ENCODE measurements at places on chromosomes 7 and 10.

DNA sequence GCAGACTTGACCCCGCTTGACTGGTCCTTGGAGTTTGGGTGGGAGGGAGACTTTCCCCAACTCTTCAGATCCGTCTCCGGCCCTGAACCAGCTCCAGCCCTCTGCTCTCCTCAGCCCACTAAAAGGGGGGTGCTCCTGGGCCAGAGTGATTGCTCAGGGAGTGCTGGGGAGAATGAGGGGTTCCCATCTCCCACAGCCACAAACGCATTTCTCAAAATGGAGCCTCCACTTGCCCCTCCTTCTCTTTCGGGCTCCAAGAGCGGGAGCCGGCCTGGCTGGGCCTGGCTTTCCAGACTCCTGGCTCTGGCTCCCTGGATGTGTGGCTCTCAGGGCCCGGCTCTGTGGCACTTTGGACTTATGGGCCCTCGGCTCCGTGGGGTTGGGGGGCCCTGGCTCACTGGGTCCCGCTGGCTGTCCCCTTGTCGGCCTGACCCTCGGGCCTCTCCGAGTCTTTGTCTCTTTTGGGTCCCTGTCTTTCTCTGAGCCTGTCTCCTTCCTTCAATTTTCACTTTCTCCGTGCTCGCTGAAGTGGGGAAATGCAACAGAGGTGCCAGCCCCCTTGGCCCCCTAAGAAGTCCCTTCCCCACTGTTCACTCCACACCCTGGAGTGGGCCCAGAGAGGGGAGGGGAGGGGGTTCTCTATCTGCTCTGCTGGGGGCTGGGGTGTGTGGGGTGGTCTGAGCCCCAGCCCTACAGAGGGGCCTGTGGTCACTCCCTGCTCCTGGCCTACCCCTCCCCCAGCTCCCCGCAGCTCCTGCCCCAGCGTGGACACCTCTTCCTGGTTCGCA, 713 bp downstream of the LZTS2 start:
- no peak for DNase-seq

GRCh38 chr7:2309889-2310331, 4.3 kb downstream of the SNX8 start:
- no peak for DNase-seq

DNA sequence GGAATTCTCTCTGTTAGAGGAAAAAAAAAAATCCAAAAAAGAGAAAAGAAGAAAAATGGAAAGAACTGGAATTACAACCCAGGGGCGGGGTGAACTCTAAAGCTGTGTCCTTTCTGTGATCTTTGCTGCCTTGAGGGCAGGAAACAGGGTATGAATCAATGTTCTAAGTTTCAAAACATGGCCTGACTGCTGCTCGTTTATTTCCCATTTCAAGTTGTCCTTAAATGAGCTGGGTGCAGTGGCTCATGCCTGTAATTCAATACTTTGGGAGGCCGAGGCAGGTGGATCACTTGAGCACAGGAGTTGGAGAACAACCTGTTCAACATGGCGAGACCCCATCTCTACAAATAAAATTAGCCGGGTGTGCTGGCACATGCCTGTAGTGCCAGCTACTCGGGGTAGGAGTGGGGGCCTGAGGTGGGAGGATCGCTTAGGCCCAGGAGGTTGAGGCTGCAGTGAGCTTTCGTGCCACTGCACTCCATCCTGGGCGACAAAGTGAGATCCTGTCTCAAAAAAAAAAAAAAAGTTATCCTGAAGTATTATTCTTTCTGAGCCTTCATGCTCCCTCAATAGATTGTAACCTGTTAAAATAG, 24.7 kb upstream of the TFAM start:
- DNase-seq, result no peak

DNA sequence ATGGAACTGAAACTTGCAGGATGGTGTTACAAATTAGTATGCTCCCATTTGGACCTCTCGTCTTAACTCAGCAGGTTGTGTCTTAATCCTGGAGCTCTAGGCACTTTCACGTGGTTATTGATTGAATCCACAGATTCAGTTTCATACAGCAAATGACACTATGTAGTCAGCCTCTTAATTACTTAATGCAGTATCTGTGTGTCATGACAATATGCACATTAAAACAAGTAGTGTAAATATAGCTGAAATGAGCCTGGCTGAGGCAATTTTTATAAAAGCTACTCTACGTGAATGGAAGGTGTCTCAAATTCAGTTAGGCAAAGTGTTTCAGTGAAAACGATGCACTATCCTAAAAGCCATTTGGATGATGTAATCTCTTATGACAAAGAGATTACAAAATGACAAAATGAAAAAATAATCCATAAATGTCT, 86.8 kb downstream of the CD36 start:
- no peak for DNase-seq

DNA sequence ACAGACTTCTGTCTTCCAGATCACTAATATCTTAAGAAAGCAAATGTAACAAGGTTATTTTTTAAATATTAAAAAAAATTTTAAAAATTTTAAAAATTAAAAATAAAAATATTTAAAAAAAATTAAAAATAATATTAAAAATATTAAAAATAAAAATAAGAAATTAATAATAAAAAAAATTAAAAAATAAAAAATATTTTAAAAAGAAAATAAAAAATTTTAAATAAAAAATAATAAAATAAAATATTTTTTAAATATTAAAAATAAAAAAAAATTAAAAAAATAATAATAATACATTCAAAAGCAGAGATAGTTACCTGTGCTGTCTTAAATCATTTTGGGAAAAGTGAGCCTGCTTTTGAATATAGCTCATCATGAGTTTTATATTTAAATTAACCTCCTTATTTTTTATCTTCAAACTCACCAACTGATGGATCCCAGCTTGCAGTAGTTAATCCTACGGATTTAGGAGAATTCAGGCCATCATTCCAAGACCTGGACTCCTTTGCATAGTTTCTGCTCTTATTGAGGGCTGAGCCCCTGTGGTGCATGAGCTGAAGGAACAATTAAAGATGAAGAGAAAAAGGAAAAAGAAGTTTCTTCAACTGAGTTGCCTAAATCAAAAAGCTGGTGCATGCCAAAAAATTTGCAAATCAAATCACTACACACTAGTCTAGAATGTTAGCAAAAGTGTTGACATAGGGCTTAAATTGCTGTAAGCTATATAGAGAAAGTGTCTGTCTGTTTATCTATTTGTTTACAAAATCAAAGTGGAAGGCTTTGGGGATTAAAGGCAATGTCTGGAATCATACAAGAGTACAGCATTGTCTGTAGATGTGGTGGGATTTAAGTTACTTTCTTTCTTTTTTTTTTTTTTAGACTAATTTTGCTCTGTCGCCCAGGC, 50.5 kb upstream of the ZNF438 start:
- DNase-seq, result no peak

- no peak for DNase-seq
Measured at GRCh38 chr10:95729323-95730055, 26.5 kb upstream of the ENTPD1 start.

DNA sequence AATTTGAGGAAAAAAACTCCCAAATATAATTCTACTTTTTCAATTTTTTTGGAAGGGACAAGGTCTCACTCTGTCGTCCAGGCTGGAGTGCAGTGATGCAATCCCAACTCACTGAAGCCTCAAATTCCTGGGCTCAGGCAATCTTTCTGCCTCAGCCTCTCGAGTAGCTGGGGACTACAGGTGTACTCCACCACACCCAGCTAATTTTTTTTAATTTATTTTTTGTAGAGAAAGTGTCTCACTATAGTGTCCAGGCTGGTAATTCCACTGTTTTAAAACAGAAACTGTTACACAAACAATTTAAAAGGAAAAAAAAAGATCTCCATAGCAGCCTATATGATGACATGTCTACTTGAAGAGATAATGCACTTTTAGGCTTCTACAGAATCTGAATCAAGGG, 25.6 kb downstream of the EZH2 start:
- no peak for DNase-seq

- no peak for DNase-seq
Measured at GRCh38 chr10:3222626-3223025, 50.0 kb upstream of the PITRM1 start.

DNA sequence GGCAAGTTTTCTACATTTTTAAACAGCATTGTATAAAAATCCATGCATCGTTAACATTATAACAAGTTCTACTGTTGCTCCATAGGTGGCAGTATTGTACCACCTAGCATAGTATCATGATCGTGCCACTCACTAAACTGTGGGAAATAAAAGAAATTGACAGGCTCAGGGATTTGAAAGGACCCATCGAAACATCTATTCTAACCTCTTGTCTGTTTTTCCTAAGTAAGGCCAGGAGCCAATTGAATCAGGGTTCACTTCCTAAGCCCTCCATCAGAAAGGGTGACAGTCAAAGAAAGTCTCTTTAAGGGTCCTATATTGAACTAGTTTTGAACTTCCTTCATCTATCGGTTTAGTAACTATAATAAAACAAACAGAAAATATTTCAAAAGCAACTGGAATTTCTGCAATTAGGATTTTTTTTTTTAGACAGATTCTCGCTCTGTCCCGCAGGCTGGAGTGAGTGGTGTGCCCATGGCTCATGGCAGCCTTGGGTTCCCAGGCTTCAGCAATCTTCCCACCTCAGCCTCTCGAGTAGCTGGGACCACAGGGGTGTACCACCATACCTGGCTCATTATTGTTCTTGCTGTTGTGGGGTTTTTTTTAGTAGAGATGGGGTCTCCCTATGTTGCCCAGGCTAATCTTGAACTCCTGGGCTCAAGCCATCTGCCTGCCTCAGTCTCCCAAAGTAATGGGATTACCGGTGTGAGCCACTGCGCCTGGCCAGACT, 9.4 kb downstream of the HACD1 start:
- no peak for DNase-seq

- DNase-seq, result peak; percentile 77
Measured at GRCh38 chr10:62779487-62780248, 24.9 kb upstream of the ADO start.

- DNase-seq, result no peak
Measured at GRCh38 chr7:128783143-128783861, 7.7 kb upstream of the OPN1SW start.

DNA sequence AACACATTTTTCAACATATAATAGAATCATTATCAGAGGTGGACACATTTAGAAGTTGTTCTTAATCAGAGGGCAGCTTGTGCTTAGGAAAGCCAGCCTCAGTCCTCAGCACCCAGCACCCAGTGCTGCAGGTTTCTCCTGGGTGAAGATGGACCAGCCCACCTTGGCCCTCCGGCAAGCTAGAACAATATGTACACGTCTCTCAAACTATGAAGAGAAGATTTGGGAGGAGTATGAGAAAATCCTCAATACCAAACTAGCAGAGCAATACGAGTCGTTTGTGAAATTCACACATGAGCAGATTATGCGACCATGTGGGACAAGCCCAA, 13.5 kb upstream of the RALA start:
- DNase-seq, result no peak

- no peak for DNase-seq
Measured at GRCh38 chr7:141511676-141512396, 39.4 kb upstream of the AGK start.

DNA sequence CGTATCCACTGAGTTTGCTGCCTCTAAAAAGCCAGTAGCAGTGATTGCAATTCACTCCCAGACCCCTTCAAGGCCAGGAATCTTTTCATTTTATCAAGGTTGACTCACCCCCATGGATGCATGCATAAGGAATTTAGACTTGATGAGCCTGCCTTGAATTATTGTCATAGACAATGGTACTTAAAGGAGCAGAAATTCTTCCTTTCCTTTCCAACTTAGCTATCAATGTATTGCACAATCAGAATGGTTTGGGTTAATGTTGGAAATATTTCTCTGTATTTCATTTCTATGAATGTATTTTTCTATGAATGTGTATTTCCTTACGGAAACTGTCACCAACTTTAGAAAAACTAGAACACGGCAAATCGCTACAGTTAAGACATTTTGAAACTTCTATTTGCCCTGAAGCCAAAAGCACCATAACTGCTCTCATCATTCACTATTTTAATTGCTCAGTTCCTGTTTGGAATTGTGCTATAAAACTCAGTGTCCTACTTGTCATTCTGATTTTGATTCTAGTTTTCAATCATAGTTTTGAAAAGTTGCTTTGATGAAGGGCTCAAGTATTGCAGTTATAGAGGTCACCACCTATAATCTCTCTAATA, 355.7 kb upstream of the AKR1E2 start:
- DNase-seq, result no peak

GRCh38 chr10:123011987-123012386, 3.2 kb downstream of the ACADSB start:
- DNase-seq, result no peak

DNA sequence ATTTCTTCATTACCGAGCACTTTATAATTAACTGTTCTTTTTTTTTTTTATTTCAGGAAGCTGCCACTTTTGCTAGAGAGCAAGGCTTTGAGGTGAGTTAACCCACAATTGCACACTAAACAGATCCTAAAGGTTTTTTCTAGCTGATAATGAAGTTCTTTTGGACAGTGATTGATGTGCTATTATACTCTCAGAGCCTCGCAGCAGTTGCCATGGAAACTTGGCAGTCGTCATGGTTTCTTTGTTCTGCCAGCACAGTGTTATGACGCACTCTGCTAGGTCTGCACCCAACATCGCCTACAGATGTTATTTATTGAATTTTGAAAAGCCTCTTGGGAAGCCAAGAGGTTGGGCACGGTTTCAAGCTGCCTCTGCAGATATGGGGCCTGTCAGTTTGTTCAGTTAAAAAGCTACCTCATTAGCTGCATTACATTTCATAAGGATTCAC, 237.2 kb upstream of the KAT6B start:
- DNase-seq, result peak; percentile 77

DNA sequence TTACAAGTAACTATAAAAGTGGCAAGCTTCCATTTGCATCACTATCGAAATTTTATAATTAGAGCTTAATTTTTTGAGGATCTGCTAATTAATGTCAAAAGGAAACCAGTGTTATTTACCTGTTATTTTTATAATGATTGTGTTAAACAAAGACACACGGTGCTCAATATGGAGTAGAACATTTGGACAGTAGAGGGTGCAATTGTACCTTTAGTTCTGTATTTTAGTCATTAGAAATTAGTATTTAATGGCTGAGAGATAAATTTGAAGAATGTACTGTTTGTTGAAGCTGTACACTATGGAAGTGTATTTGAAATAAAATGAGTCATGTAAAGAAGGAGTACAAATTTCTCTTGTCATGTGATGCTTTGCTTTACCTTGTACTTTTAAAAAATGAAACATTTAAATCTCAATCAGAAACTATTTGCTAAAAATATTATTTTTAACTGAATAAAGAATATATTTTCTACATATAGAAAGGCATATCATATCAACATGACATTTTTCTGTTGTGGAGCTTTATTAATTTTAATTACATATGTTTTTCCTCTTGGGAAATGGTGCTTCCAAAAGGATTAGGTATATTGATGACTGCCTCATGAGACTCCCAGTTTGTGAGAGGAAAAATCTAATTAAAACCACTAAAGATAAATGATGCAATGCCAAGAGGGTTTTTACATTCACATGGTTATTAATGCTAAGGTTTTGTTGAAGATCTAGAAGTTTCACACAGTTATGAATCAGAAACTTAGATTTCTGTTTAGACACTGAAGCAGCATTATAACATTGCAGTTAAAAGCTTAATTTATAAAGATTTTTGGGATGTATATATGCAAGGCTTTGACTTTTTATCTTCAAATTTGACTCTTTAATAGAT, 10.4 kb upstream of the PRKG1 start:
- DNase-seq, result no peak

- no peak for DNase-seq
Measured at GRCh38 chr10:128725531-128725930, 599.3 kb upstream of the MKI67 start.

- DNase-seq, result no peak
Measured at GRCh38 chr7:94577357-94577756, 67.7 kb downstream of the CASD1 start.

Measured in activated T-helper 1 cell treated with anti-CD3 and anti-CD28 coated beads, Interleukin-2, amount 50 U/mL, for 16 hours (primary cell).